AG04450 (cell line): ENCODE measurements at places on chromosomes 5 and 9.
A peak's percentile ranks its signal among the peaks of the same experiment; 100 is the strongest.

DNA sequence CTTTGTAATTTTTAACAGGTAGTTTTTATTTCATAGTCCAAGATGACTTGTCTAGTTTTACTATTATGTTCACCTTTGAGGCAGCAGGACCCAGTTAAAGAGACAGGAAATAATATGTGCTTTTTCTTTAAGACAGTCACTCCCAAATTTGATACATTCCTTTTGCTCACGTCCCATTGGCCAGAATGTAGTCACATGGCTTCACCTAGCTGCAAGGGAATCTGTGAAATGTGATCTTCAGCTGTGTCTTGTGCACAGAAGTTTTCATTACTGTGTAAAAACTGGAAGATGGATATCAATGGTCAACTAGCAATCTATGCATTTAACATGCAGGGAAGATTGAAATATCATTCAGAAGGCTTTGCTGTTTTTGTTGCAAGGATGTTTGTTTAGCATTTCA, 41.1 kb downstream of the XRCC4 start:
- DNase-seq, result no peak

DNA sequence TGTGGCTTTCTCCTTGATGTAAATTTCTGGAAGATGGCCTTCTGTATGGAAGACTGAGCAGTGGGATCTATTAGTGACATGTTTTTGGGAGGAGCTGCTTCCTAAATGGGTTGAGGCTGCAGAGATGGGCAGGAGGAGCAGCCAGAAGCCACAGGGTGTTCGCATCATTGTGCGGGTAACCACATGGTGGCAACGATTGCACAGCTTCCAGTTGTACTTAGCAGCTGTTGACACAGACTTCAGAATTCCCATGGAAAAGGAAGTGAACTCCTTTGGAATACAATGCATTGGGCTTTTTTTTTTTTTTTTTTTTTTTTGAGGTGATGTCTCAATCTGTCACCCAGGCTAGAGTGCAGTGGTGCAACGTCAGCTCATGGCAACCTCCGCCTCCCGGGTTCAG, 297.3 kb downstream of the NR3C1 start:
- DNase-seq, result no peak

- DNase-seq, result no peak
Measured at GRCh38 chr9:126524353-126525077, 89.2 kb upstream of the LMX1B start.

- DNase-seq, result no peak
Measured at GRCh38 chr9:123305879-123306278, 37.5 kb upstream of the STRBP start.

DNA sequence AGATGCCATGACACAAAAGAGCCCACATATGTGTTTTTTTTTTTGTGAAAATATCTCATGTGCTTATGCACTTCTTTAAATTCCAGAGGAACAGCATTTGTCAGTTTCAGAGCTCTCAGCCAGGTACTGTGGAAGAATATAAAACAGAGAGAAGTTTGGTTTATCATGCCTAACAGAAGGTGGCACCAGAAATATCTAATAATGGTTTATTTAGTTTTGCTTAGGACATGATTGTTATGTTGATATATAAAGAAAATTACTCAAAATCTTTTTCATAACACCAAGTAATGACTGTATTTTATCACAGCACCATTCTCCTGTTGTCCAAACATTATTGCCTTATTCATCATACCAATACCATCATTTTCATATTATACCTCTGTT, 455.6 kb upstream of the ACTBL2 start:
- DNase-seq, result no peak

DNA sequence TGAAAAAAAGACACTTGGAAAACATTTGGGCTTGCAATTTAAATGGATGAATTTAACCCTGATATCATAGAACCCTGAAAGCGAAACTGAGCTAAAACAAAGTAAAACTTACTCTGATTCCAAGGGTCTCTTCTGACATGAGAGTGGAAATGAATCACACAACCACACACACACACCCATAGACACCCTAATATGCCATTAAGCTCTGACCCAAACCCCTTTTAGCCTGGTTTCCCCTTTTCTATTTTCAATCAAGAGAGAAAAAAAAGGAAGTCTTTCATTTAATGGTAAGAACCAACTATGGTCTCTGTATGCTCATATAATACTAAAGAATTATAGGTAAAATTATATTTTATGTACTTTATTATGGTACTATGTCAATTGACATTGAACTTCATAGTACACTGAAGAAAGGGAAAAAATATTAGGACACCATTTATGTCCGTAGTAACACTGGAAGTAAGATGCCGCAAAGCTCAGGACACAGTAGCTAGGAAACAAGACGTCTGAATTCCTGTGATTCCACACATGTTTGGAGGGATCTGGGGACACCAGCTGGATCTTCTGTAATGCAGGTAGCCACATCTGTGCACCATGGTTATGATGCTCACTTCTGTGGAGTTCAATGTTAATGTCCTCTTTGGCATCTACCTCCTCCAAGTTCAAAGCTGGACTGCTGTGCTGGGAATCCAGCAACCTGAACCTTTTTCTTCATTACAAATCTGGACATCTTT, 95.8 kb downstream of the PCSK1 start:
- DNase-seq, result no peak

GRCh38 chr5:149264439-149265067, 7.1 kb upstream of the AFAP1L1 start:
- no peak for DNase-seq

- no peak for DNase-seq
Measured at GRCh38 chr5:144481861-144482260, 311.2 kb downstream of the KCTD16 start.

DNA sequence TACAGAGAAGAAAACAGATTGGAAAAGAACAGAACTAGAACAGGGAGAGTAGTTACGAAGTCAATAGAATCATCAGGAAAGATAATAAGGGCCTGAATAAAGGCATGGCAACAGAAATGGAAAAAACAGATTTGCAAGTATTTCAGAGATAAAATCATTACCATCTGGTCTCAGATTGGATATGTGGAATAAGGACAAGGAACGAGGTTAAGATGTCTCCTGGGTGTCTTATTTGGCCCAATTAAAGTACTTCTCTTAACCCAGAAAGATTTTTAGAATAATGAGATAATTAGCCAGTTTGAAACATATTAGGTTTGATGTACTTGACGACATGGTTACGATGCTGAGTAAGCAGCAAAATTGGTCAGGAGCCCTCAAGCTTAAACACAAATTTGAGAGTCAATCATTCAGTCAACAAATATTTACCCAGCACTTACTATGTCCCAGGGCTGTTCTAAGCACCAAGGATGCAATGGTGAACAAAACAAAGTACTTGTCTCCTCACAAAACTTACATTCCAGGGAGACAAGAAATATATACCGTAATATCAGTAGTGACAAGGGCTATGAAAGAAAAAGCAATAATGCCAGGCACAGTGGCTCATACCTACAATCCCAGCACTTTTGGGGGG, 18.3 kb downstream of the RICTOR start:
- no peak for DNase-seq

- DNase-seq, result no peak
Measured at GRCh38 chr9:131203431-131204218, 72.7 kb downstream of the FAM78A start.

GRCh38 chr5:6043491-6044310, 334.6 kb downstream of the MED10 start:
- no peak for DNase-seq

GRCh38 chr5:143759396-143760130, 52.4 kb upstream of the HMHB1 start:
- DNase-seq, result no peak

DNA sequence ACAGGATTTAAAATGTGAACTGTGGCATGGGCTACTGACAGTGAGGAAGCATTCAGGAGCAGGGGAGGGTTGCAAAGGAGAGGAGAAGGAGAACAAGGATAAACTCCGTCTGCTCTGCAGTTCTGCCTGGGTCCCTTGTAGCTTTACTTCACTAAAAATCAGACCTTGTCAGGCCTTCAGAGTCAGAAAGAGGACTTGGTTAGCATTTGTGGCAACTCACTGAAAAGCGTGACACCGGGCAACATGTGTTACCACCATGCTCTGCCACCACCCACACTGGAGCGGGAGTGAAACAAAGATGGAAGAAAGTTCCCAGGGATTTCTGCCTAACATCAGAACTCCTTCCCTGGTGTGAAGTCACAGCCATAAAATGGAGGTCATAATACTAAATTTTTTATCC, 19.3 kb downstream of the FYB1 start:
- DNase-seq, result no peak

DNA sequence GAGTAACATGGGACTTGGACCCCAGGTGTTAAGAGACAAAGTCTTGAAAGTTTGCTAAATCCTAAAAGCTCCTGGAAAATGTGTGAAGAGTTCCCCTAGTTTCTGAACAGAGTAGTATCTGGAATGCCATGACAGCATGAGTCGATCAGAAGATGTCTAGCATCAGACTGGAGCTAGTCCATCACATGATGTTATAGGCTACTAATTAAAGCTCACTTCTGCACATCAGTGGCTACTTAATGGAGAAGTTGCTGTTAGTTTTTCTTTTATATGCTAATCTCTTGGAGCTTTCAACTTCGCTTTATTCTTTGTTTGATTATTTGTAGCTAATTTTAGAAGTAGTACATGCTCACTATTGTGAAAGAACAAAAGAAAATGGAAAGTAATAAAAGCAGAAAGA, 471.3 kb upstream of the KLF4 start:
- DNase-seq, result no peak

DNA sequence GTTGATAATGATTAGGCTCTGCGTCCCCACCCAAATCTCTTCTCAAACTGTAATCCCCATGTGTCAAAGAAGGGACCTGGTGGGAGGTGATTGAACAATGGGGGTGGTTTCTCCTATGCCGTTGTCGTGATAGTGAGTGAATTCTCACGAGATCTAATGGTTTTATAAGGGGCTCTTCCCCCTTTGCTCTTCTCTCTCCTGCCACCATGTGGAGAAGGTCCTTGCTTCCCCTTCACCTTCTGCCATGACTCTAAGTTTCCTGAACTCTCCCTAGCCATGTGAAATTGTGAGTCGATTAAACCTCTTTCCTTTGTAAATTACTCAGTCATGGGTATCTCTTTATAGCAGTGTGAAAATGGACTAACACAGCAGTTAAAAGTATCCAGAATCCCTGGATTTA, 715.2 kb upstream of the DMAC1 start:
- DNase-seq, result no peak

DNA sequence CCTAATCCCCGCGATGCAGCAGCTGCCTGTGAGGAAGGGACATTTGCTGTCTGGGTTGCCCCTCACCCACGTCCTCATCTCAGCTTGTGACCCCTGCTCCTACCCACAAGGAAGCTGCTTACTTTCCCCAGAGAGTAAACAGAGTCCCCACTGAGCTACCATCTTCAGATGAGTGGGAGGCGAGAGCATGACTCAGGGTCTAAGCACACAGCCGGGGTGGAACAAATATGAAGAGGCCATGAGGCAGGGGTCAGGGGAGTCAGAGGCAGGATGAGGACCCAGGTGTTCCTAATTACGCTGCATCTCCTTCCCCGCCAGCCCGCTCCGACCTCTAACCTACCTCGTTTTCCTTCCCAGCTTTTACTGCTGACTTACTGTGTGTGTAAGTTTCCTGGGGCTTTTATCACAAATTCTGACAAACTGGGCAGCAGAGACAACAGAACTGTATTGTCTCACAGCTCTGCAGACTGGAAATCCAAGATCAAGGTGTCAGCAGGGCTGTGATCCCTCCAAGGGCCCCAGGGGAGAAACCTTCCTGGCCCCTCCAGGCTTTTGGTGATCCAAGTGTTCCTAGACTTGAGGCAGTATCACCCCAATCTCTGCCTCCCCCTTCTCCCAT, 94.0 kb upstream of the DNAH5 start:
- peak; percentile 78 for DNase-seq

DNA sequence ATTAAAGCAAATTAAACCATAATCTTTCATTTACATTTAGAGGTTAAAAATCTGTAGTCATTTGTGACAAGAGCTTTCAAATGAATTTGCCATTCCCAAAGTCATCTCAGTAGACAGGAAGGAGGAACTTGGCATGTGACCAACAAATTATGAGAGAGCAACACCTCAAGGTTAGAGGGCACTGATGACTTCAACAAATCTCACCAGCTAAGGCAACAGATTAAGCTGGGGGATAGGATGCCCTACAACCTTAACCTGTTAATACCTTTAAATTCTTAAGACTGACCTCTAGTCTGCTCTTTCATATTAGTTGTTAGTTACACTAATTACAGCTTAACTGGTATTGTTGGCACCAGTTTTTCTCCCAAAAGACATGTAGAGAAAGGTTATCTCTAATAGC, 18.4 kb downstream of the POU5F2 start:
- no peak for DNase-seq

- no peak for DNase-seq
Measured at GRCh38 chr5:126508962-126509279, 85.7 kb downstream of the GRAMD2B start.

- no peak for DNase-seq
Measured at GRCh38 chr9:137272241-137273094, 5.1 kb upstream of the TOR4A start.

DNA sequence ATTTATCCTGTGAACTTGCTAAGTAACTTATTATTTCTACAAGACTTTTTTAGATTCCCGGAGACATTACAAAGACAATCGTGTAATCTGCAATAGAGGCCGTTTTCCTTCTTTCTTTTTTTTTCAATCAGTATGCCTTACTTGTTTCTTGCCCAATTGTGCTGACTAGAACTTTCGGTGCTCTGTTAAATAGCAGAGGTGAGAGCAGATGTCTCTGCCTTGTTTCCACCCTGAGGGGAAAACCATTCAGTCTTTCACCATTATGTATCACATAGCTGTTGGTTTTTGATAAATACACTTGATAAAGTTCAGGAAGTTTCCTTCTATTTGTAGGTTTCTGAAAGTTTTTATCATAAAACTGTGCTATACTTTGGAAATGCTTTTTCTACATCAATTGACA, 10.3 kb downstream of the SPATA31E1 start:
- no peak for DNase-seq

DNA sequence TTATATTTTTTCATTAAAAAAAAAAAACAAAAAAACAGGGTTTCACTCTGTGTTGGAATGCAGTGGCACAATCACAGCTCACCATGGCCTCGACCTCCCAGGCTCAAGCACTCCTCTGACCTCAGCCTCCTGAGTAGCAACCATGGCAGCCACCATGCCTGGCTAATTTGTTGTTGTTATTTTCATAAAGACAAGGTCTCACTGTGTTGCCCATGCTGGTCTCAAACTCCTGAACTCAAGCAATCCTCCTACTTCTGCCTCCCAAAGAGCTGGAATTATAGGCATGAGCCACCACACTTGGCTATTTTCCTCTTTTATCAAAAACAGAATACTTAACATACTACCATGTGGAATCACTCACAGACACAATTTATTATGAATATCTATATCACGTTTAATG, 46.7 kb downstream of the UBAP2 start:
- DNase-seq, result no peak

GRCh38 chr5:23583081-23583480, 75.7 kb downstream of the PRDM9 start:
- DNase-seq, result no peak

DNA sequence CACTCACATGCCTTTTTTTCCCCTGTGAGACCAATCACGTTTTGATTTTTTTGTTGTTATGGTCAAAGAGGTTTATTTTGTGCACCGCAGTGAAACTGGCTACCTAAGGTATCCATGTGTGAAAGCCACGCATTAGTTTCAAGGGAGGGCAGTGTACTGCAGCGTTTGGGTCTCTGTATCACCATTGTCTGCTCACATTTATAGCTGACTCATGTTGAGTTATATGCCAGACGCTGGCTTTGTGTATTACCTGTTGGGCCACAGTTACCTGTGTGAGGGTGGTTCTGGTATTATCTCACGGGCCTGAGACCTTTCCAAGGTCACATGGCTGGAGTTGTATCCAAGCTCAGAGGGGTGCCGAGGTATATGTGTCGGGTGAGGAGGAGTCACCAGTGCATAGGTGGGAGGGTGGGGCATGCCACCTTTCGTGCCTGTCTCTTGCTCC, 75.8 kb downstream of the ARHGAP26 start:
- DNase-seq, result no peak

- peak; percentile 21 for DNase-seq
Measured at GRCh38 chr9:109193974-109194556, 27.0 kb upstream of the FRRS1L start.
